ENCODE measurements at places on chromosomes 6 and 20.
A peak's percentile ranks its signal among the peaks of the same experiment; 100 is the strongest.

DNA sequence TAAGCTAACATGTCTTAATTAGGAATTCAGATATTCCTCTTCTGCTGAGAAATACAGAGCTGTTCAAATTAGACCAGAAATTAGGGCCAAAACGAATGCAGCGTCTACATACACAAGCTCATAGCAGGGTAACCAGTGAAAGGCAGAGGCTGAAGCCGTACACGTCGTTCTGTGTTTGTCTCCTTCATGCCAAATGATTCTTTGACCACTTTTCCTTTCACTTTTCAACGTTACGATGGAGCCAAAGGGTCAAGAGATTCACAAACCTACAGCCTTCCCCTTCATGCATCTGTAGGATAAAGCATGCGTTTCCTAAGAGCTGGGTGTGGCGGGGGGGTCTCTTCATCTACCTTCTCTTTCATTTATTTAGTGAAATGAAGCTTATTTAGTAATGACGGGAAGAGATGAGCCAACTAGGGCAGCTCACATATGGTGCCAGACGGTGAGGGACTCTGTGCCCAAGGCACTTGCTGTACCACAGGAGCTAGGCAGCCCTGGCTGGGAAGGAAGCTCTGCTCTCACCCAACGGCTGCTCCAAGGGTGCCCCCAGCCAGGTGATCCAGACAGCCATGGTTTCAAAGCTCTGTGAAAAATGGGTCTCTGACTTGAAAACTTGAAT lies 178.0 kb downstream of the ATXN1 start:
- no peak for DNase-seq

DNA sequence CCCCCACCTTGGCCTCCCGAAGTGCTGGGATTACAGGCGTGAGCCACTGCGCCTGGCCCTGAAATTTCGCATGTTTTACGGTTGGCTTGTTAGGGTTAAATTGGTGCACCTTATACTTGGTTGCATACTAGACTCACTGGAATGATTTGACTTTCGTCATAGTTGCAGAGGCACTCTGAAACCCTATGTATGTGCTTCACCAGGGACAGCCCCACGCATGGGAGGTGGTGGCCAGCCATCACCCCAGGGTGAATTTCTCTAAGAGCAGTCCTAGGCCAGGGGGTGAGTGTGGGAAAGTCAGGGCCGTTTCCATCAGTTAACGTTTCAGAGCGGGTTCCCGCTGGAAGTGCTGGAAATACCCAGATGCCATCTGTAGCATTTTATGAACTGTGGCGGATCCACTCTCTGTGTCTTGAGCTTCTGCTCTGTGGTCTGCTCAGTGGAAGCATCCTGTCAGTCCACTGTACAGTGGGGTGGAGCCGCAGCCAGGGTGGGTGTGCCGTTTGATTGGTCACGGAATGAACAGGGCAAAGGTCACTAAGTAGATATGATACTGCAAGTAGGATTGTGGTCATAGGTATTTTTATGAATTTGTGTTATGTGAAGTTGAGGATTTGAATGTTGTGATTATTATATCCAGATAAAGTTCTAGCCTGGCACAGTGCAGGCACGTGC lies 13.2 kb downstream of the DNAJC5 start:
- DNase-seq = no peak

GRCh38 chr6:147205690-147206600 lies 1.7 kb downstream of the STXBP5 start:
- DNase-seq = no peak

DNA sequence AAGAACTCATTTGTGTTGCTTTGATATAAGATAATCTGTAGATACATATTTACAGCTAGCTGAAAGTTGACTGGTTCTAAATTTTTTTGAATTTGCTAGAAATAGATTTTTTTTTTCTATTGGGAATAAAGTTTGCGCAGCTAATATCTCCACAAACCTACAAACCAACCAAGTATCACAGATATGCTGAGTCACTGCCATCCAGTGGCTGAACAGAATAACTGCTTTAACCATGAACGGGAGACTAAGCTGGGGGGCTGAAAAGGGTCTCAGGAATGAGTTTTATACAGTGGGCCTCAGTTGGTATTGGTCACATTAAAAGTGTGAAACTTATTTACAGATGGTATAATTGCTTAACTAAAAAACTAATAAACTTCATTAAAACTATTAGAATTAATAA lies 326.7 kb upstream of the CNR1 start:
- no peak for DNase-seq

GRCh38 chr6:36131511-36132245 lies 1.4 kb downstream of the MAPK13 start:
- no peak for DNase-seq

DNA sequence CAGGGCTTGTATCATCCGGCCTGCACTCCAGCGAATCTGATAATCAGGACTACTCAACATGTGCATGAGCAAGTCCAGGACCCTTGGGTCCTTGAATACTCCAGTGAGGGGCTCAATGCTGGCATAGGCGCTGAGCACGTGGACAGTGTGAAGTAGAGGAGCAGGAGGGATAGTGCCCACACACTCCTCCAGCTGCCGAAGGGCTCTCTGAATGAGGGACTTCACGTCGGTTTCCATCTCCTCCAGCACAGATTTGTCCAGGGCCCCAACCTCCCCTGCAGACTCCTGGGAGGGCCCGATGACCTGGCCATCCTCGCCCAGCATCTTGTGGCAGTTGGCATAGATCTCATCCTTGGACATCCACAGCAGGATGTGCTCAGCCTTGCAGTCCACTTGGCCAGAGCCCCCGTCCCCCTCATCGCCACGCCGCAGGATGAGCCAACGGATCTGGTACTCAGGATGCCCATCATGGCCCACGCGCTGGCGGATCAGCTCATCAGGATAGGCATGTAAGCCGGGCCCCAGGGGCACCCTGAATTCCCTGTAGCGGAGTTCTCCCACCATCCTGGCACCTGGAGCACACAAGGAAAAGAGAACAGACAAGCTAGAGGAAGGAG lies 1.3 kb downstream of the CUL7 start:
- DNase-seq = no peak

GRCh38 chr6:118770112-118770788 lies 118.9 kb upstream of the CEP85L start:
- DNase-seq = no peak

DNA sequence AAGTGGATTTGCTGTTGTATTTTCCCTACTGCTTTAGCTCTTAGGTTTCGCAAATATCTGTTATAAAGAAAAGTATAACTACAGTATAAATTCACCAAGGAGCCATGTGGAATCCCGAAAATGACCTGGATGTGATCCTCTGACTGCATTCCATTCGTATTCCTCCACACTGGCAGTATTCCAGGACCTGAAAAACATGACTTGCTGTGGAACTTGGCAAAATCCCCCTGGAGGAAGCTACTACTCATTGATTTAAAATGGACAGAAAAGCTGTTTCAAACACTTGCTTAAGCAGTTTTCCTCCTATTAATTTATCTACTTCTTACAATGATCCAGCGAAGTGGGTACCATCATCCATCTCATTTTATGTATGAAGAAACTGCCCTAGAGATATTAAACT lies 13.3 kb upstream of the ENPP5 start:
- no peak for DNase-seq

GRCh38 chr20:41329435-41330342 lies 10.9 kb upstream of the LPIN3 start:
- DNase-seq = peak; percentile 43

- DNase-seq = no peak
Observed at GRCh38 chr20:17344790-17345189, 118.0 kb downstream of the PCSK2 start.

GRCh38 chr6:74137911-74138310 lies 441.9 kb downstream of the CD109 start:
- no peak for DNase-seq

- DNase-seq = no peak
Observed at GRCh38 chr6:52325695-52326471, 36.1 kb upstream of the PAQR8 start.

DNA sequence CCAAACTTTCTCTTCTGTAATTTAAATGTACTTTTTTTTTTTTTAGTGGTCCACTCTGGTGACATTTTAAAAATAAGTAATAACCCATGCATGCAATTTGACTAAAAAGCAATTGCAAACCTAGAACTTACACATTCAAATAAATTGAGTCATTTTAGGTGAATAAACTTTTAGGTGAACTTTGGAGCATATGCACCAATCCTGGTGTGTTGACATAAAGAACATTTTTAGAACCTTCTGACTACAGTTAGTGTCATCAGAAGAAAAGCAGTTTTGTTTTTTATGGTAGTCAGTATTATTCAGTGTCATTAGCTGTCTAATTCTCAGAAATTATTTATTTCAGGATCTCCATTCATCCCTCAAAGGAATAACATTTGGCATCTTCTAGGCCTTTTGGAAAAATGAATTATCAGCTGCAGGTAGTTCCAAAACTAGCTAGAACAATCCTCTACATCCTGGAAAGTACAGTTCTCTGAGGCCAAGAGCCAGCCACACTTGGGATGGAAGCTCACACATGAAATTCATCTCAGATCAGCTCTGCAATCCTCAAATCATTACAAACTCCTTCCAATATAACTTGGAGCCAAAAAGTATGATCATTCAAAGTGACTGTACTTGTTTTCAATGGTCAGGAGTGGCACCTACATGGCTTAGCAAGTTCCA lies 38.5 kb upstream of the SIM1 start:
- no peak for DNase-seq

- no peak for DNase-seq
Observed at GRCh38 chr6:110662490-110663211, 152.6 kb downstream of the CDK19 start.

DNA sequence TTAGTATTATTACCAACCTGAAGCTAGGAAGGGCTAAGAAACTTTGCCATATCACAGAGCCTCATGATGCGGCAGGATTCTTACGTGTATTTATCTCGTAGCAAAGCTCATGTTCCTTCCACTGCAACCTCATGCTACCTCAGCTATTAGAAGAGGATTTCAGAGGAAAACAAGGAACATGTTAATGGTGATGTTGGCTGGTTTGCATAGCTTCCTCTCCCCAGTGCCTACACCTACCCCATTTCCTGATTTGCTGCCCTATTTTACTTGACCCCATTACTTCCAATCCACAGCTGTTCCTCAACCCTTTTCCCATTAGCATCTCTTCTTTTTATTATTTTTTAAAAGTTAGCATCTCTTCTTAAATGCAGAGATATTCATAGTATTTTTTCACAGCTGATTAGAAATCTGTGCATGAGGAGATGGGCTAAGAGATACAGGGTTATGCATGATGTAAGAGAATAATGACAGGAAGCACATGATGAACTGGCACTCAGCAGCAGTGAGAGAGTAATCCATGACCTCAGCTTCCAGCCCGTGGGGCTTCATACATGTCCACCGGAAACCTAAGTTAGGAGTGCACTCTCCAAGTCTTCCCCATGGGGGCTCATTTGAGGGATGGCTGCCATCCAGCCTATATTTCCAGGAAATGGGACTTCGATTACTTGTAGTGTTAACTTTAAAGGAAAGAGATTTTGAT lies 106.1 kb upstream of the ASF1A start:
- DNase-seq = no peak

DNA sequence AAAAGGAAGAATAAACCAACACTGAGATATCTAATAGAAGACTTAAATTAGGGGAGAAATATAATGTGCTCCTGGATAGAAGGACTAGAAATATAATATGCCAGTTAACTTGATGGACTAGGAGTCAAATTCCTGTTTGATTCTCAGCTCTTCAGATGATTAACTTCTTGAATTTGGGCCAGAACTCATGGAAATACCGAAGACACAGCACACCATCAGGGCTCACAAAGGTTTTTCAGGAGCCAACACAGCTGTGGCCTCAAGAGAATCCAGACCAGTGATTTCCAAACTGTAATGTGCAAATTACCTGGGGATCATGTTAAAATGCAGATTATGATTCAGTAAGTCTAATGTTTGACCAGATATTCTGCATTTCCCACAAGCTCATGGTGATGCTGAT lies 33.8 kb upstream of the LRRC1 start:
- DNase-seq = no peak

- no peak for DNase-seq
Observed at GRCh38 chr6:90468080-90468479, 118.8 kb downstream of the MAP3K7 start.

DNA sequence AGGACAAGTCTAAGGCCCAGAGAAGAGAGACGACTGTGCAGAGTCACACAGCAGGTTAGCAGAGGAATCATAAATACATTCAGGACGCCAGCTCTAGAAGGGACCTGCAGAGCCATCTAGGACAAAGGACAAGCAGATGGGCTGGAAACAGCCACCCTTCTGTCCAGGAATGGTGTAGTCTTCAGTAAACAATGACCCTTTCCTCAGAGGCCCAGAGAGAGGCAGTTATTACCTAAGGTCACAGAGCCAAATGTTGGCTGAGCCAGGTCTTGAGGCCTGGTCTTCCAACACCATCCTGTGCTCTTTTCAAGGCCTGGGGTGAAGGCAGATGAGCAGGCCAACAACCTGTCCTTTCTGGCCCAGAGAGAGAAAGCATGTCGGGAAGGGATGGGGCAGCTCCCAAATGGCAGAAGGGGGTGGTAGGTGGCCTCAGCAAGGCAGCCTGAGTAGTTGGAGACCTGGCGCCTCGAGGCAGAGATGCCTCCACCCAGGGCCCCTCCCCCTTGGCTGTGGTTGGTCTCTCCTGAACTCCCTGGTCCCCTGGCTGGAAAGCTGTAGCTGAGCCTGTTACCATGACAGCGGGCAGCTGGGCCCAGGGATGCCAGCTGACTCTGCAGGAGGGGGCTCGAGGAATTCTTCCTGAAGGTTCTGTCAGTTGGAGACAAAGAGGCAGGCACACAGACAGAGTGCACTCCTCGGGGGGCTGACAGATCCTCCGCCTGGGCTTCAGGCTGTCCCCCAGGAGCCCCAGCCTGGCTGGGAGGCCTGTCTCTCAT lies 24.8 kb downstream of the EPB41L1 start:
- no peak for DNase-seq

DNA sequence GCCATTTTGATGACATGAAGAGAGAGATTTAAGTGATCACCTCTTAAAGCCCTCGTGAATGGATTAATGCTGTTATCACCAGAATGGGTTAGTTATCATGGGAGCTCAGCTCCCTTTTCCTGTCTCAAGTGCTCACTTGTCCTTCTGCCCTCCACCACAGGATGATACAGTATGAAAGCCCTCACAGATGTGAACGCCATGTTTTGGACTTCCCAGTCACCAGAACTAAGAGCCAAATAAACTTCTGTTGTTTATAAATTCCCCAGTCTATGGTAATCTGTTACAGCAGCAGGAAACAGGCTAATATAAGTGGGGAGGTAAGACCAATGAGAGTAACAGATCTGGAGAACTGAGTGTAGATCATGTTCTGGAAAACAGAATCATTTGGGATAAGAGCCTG lies 493.2 kb downstream of the CDKAL1 start:
- no peak for DNase-seq

Measured in activated naive CD4-positive, alpha-beta T cell (primary cell).